GM12892 (cell line): ENCODE measurements at places on chromosomes 6 and 20.

- DNase-seq, result no peak
These were observed 77.4 kb downstream of the NDUFAF5 start for GRCh38 chr20:13862245-13862644.

- no peak for DNase-seq
These were observed 157.5 kb downstream of the UNC5CL start for GRCh38 chr6:40881501-40881900.

- DNase-seq, result no peak
These were observed 233.5 kb downstream of the TAF4 start for GRCh38 chr20:61832181-61832580.

GRCh38 chr6:16544006-16544405 is 217.3 kb downstream of the ATXN1 start:
- DNase-seq, result no peak

- DNase-seq, result no peak
These were observed 139.6 kb downstream of the MYLK4 start for GRCh38 chr6:2611092-2611491.

- no peak for DNase-seq
These were observed 1.2 kb downstream of the SLC2A4RG start for GRCh38 chr20:63740627-63741353.

GRCh38 chr6:44058617-44059358 is 68.5 kb downstream of the MRPL14 start:
- DNase-seq, result peak; percentile 69

- DNase-seq, result no peak
These were observed 863.1 kb downstream of the MAFB start for GRCh38 chr20:39825950-39826349.

DNA sequence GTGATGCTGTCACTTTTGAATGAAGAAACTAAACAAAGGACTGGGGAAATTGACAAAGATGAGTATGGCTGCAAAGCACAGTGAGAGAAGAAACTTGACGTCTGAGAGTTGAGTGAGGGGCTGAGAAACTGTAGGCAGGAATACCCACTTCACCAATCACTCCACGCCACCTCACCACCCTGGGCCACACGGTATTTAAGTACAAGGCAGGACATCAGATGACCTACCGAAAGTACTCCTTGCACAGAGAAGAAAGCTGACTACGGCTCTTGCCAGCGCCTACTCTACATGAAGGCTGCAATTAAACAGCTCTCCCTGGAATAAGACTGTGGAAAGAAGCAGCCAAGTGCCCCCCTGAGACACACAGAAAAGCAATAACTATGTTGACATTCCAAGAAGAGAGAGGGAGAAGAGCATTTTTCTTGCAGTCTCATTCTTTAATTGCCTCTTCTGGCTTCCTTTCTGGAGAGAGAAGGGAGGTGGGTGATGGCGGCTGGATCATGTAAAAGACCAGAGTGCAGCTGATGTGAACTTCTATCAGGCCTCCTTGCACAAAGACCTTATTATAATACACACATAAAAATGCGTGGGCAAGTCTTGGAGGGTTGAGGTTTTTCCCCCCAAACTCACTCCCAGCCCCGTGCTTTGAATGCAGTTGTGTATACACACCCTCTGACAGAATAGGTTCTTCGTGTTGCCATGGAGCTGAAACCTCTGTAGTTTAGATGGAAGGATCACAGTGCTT is 44.6 kb downstream of the HIVEP2 start:
- DNase-seq, result no peak

DNA sequence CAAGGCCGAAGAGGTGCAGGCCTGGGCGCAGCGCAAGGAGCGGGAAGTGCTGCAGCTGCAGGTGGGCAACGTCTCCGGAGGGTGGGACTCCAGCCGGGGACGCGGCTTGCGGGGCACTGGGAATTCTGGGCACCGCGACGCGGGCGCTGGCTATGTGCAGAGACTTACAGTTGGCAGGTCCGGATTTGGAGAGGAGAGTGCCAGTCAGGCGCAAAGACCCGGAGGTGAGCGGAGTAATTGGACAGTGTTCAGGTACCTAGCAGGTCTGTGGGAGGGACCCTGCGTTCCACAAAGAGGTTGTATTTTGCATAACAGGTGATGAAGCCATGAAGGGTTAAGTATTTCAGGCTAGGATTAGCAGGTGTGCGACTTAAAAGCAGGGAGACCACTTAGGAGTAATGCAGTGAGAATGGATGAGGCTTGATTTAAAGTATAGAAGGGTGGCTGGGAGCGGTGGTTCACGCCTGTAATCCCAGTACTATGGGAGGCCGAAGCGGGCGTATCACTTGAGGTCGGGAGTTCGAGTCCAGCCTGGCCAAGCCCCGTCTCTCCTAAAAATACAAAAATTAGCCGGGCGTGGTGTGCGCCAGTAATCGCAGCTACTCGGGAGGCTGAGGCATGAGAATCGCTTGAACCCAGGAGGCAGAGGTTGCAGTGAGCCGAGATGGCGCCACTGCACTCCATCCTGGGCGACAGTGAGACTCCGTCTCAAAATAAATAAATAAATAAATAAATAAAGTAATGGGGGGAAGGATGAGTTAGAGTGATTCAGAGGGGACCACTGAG is 1.0 kb downstream of the MRPS26 start:
- no peak for DNase-seq

DNA sequence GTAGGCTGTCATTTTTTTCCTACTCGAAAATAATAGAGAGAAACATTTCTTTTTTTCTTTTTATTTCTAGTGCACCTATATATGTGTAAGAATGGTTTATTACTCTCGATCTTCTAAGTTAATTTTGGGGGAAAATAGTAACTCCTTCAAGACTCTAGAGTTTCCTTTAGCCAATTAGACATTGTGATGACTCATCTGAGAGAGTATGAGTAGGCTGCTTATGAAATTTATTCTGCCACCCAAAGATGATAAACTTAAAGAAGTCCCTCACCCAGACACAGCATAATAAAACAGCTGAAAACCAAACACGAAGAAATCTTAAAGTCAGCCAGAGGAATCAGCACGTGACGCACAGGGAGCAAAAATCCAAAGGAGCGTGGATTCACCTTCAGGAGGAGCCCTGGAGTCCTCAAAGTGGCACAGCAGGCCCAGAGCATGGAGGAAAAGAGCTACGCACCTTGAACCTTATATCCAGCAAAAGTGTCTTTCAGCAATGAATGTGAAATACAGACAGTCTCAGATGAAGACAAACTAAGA is 81.9 kb downstream of the ERMARD start:
- DNase-seq, result no peak

- DNase-seq, result peak; percentile 23
These were observed 21.9 kb downstream of the SIRPD start for GRCh38 chr20:1535420-1536175.

DNA sequence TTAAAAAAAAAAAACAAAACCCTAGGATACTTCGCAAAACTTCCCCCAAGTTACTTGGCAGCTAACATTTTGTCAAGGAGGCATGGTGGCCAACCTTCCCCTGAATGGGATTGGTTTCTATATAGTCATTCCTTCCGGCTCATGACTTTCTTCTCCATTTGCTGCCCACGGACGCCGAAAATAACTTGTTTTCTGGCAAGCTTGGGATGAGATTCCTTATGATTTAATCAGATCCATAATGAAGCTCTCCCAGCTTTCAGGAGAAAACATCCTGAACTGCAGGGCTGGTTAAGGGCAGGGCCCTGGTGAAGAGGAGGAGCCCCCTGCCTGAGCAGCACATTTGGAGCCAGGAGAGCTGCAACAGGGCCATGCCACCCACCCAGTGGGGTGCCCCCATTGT is 49.9 kb downstream of the PPP1R16B start:
- no peak for DNase-seq

DNA sequence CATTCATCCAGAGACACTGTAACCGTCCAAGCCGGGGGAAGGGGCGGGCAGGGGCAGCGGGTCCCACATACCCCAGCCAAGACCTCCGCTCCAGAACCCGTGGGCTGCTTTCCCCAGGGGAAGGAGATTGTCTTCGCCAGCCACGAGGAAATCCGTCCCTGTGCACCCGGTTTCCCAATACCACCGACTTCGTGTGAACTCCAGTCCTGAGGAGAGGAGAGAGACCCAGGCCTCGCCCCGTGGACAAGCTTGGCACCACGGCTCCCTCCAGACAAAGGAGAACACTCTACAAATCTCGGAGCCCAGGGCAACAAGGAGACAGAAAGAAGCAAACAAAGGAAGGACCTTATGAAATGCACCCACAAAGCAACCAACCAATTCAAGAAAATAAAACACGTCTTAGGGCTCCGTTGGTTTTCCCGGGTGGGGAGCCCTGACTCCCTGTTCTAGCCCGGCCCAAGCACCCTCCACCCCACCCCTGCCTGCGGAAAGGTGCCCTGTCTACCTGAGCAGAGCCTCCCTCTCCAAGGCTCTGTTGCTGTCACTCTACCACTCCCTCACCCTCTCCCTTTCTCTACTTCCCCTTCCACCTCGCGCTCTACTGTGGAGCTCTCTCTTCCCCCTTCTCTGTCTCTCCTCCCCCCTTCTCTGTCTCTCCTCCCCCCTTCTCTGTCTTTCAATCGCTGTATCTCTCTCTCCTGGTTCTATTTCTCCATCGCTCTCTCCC is 1382.8 kb upstream of the DEFB115 start:
- DNase-seq, result no peak

- DNase-seq, result no peak
These were observed 5.3 kb upstream of the CABLES2 start for GRCh38 chr20:62412194-62413024.

DNA sequence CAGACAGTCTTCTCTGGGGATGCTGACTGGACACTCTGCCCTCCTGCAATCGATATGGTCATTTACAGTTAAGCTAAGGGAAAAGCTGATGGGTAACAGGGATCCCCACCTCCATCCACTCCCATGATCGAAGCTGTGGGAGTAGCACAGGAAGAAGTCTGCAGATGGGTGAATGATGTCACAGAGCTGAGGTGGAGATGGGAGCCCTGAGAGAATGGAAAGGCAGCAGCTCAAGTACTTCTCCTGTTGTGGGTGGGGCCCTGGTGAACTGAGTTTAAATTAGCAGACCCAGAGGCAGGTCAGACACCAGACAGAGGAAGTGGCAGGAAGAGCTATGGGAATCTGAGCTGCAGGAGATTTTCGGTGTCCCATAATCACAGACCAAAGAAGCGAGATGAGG is 29.0 kb downstream of the HDGFL1 start:
- DNase-seq, result no peak
